ENCODE measurements at places on chromosomes 3 and 15.

- DNase-seq, result no peak
These were observed 18.0 kb downstream of the ESYT3 start for GRCh38 chr3:138452436-138452835.

- no peak for DNase-seq
These were observed 61.7 kb downstream of the STRIT1 start for GRCh38 chr3:155231792-155232191.

DNA sequence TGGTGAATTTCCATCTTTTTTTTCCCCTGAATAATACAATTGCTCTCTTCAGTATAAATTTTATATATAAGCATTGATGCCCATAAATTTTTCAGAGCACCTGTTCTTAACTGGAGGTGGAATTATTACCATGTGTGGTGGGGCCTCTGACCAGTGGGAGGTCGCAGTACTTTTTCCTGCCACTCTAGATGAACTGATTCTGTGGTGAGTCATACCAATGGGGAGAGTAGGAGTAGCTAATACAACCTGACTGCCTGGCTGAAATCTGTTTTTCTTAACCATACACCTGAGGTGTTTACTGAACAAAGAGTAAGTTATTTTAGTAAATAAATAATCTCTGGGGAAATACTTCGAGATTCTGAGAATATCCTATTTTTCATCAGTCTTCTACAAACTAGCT, 67.2 kb downstream of the UNC13C start:
- no peak for DNase-seq

- DNase-seq, result no peak
These were observed 10.4 kb upstream of the ATOSA start for GRCh38 chr15:52689562-52689961.

- DNase-seq, result no peak
These were observed 7.2 kb upstream of the IVD start for GRCh38 chr15:40398413-40398873.

- DNase-seq, result no peak
These were observed 307.0 kb upstream of the ROPN1 start for GRCh38 chr3:124298951-124299350.

GRCh38 chr15:71654720-71655174, 155.6 kb upstream of the NR2E3 start:
- no peak for DNase-seq

DNA sequence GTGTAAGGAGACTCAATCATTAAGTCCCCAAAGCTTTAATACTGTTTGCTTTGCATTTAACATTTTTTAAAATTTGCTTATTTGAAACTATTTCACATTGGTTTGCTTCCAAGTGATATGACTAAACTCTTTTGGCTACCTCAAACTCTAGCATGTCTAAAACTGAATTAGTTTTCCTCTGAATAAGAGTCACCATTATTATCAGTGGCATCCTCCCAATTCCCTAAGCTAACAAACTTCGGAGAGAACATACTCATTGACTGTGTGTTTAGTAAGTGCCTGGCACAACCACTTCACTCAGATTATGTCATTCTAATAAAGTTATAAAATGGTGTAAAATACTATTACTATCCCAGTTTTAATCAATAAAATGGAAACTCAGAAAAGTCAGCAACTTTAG, 21.9 kb downstream of the ATOSA start:
- no peak for DNase-seq

GRCh38 chr3:15858547-15859506, 61.0 kb upstream of the ANKRD28 start:
- peak; percentile 61 for DNase-seq
